AML-193 (cell line): ENCODE measurements at places on chromosomes 5 and 9.

DNA sequence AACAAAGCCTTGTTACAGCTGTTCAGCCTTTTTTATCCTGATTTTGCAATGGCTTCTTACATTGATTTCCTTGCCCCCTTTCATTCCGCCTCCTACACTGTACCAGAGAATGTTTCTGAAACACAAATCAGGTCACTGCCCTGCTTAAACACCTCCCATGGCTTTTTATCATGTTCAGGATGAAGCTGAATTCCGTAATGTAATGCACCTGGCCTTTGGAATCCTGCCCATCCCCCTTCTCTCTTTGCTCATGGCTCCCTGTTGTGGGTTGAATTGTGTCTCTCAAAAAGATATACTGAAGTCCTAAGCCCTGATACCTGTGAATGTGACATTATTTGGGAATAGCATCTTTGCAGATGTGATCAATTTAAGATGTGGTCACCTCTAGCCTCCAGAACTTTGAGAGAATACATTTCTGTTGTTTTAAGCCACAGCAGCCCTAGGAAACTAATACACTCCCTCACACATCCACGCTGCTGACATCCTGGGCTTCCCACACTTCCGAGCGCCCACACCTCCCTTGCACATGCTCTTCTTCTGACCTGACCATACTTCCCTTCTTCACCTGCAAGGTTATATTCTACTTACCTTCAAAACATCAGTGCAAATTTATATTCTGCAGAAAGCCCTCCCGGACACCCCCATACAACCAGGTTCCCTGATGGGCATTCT lies 101.2 kb downstream of the DNAH5 start:
- no peak for DNase-seq

- DNase-seq, result no peak
Observed at GRCh38 chr9:93094658-93095204, 1.3 kb upstream of the CARD19 start.

DNA sequence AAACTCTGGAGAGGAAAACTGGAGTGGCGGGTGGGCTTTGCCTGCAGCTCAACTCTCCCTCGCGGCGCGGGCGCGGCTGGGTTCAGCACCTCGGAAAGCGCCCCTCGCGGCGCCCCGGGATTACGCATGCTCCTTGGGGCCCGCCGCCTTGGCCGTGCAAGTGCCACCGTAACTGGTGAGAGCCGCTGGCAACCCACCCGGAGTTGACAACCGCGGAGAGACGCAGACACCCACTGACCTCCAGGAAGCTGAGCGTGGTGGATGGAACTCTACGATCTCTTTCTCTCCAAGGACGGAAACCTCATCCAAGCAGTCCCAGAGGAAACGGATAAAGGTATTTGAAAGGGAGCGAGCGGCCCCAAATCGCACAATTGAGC lies 194 bp upstream of the RXFP3 start:
- no peak for DNase-seq

DNA sequence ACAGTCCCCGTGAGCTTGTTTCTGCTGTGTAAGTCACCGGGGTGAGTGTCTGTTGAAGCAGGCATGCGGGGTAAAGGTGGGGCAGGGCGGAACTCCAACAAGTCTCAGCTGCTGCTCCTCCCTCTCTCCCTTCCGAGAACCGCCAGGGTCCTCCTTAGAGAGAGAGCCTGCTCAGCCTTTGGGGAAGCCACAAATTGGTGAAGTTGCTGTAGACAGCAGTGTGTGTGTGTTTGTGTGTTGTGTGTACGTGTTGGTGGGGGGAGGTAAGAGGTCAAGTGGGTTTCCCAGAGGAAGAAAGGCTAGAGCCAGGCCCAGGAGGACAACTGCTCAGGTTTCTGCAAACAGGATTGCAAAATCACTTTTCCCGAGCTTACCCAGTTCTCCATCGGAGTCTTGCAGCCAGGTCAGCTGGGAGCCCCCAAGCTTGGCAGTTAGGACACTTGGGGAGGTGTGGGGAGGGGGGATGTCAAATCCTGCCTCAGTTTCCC lies 38.9 kb upstream of the DAB2IP start:
- DNase-seq, result no peak

GRCh38 chr9:94210616-94211603 lies 48.2 kb upstream of the ZNF169 start:
- DNase-seq, result no peak

DNA sequence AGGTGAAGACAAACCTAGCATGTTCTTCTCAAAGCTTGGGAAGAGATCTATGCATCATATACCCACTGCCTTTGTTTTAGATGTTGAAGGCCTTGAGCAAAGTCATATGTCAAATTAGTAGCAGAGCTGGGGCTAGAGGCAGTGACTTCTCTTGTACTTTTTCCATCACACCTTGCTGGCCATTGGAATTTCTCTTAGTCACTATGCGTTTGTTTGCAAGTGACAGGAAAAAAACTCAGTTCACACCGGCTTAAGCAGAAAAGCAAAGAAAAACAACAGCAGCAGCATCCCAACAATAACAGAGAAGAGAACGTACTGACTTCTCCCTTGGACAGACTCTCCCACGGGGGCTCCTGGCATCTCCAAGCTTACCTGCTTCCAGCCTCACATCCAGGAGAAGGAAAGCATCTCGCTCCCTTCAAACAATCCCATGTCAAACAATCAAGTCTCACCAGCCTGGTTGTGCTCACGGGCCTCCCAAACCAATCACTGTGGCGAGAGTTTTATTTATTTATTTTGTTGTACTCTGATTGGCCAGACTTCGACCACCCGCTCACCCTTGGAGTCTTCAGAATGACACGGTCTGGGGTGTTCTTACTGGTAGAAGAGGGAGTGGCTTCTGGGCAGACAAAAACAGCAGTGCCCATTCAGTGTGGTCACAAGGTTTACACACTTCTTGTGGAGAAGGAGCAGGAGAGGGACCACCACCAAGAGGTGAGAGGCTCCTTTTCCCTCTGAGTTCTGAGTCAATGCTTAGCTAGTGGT lies 83.8 kb upstream of the STC2 start:
- no peak for DNase-seq

GRCh38 chr5:138981586-138981985 lies 106.5 kb upstream of the LRRTM2 start:
- no peak for DNase-seq

GRCh38 chr9:78408388-78408787 lies 111.5 kb downstream of the PSAT1 start:
- no peak for DNase-seq

- DNase-seq, result no peak
Observed at GRCh38 chr5:17415321-17415758, 82.7 kb upstream of the TAF11L2 start.

DNA sequence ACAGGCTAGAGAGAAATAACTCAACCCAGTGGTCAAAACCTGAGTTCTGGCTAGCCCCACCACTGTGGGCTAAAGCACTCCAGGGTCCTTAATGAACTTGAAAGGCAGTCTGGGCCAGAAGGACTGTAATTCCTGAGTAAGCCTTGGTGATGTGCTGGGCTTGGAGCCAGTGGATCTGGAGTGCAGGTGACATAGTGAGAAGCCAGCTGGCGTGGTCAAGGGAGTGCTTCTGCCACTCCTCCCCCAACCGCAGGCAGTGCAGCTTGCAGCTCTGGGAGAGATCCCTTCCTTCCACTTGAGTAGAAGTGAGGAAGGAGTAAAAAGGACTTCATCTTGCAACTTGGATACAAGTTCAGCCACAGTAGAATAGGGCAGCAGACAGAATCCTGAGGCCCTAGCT lies 424.0 kb downstream of the CDH18 start:
- DNase-seq, result no peak

GRCh38 chr5:129747572-129748407 lies at the start of gene MINAR2:
Gene MINAR2 (plus strand): TSS chr5:129748094. CDS start chr5:129748191, 97 bp downstream.
- DNase-seq, result no peak

DNA sequence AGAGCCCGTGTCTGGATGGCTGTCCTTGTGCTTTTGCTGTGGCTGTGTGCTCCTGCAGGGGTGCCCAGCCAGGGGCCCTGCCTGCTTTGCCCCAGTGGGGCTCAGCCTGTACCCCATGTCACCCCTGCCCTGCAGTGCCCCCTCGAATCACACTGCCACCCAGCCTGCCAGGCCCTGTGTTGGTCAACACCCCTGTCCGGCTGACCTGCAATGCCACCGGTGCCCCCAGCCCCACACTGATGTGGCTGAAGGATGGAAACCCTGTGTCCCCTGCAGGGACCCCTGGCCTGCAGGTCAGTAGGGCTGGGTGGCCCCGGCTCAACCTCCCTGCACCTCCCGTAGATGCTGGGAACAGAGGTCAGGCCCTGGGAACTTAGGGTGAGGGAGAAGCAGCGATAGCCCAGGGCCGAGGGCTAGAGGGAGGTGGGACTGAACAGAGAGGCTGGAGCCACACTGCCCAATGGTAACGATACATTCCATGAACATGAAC lies 82.8 kb upstream of the ASS1 start:
- DNase-seq, result no peak

GRCh38 chr5:135465391-135466122 lies 13.4 kb upstream of the TIFAB start:
- DNase-seq, result no peak

- no peak for DNase-seq
Observed at GRCh38 chr5:144710637-144711036, 540.0 kb downstream of the KCTD16 start.

DNA sequence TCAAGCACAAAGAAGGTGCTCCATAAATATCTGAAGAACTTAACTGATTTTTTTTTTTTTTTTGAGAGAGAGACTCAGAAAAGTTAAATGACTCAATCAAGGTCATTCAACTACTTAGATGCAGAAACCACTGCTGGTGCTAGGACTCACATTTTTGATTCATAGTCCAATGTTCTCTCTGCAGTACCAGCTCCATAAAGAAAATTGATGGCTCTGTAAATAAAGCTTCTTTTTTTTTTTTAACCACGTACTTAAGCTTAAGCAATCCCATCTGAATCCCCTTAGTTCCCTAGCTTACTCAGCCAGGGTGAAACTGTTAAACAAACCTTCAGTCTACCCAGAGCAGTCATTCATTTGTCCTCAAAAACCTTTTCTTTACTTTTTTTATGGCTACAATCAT lies 657.0 kb upstream of the WWC1 start:
- DNase-seq, result no peak

DNA sequence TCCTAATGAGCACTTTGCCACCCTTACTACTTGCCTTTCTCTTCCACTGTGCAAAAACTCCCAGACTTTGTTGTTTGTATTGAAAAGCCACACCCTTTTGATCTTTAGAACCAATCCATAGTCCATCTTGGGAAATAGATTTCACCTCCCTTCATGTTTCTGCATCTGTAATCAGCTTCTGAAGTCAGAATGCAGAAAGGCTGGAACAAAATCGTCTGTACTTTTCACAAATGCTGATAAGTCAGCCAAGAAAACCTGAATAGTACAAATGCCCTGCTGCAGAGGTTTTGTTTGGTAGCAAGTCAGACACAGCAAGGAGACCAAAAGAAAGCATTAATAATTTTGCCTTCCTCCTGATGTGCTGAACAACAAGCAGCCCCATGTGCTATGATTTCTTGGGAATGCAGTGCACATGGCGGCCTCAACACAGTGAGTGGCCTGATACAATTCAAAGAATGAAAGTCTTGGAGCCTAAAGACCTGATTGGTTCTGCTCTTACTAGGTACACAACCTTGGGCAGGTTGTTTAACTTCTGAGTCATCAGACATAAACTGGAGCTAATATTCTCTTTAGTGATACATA lies 59.2 kb upstream of the STK32A start:
- no peak for DNase-seq

DNA sequence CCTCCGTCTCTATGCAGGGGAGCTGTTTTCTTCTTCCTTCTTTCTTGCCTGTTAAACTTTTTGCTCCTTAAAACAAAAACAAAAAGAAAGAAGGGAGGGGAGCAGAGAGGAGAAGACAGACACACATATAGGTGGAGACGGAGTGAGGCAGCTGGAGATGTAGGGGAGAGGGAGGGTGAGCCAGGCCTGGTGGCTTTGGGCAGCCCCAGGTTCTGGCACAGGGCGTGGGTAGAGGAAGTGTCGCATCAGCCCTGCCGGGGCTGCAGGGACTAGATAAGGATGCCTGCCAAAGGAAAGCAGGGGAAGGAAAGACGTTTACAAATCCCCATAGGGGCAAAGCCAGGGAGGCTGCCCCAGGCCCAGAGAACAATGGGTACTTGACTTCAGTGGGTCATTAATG lies 38.7 kb upstream of the PTGS1 start:
- no peak for DNase-seq

DNA sequence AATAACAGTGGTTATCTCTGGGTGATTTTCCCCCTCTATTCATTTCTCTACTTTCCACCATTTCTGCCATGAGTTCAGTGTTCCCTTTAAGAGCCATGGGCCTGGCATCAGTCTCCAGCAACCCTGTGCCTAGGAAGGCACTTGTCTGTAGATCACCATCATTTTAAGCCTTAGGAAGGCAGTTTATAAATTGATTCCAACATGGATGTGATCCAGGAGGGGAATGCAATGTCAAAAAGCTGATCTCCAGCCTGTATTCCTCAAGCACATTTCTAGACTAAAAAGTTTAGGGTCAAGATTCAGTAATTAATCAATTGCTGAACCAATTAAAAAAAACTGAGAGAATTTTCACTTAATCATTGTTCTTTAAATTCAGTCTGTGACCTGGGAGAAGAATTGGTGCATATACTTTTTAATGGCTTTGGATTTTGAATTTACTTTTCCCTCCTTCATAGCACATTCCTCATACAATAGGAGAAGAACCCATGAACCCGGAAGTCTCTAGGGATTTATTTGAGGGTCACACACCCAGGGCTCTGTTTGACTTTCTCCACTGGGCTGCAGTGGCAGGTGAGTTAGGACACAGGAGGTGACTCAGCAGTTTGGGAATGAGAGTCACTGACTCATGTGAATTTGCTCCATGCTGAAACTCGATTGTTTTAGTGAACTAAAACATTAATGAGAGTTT lies 6.1 kb upstream of the ERMP1 start:
- DNase-seq, result peak; percentile 15

- DNase-seq, result no peak
Observed at GRCh38 chr5:67303356-67303755, 106.8 kb upstream of the CD180 start.

DNA sequence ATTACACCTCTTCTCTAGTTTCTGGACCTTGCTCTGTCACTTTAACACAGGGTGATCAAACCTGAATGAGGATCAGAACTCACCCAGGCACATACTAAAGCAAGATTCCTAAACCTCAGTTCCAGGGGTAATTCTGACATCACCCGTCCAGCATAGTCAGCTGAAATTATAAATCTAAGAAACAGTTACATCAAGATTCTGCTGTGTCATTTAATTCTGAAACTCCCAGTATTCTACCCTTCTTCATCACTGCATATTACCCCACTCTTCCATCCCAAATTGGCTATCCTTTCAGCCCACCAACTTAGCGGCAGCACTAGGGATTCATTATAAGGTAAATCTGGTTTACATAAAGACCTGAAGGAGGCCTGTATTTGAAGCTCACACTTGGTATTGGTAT lies 64.0 kb downstream of the STX17 start:
- no peak for DNase-seq

DNA sequence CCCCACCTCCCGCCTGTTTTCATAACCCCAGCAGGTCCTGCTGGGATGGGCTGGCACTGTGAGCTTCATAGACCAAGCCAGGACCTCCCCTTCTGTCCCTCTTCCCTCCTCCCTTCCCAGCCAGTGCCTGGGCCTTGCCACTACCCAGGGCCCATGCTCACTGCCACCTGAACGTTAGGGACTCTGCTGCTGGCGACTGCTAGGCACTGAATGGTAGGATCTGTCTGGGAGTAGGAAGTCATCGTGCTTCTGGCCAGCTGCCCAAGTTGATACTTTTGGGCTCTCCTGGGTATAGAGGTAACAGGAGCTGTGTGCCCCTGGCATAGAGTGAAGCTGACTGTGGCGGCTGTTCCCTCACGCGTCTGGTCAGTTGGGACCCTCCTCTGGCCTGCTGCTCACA lies 8.4 kb downstream of the TRIM41 start:
- DNase-seq, result no peak

- no peak for DNase-seq
Observed at GRCh38 chr5:174903172-174903732, 178.9 kb downstream of the MSX2 start.

- no peak for DNase-seq
Observed at GRCh38 chr9:1707291-1707690, 307.9 kb upstream of the SMARCA2 start.
